ENCODE measurements at places on chromosomes 11 and 22.

GRCh38 chr11:74683279-74683871 lies 47.9 kb downstream of the CHRDL2 start:
- DNase-seq = no peak

DNA sequence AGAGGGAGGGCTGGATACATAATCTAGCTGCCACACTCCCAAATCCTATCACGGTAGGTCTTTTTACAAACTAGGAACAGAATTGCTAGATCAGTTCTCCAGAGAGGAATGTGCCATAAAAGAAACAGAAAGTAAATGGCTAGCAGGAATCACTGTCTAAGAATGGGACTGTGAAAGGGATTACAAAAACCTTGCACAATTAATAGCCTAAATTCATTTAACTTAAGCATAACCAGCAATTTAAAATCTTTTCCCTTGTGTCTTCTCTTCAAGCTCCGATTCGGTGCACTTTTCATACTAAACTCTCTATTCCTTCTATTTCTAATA lies 35.2 kb downstream of the APOL5 start:
- DNase-seq = no peak

GRCh38 chr22:17258788-17259148 lies 39.5 kb upstream of the ADA2 start:
- DNase-seq = no peak

DNA sequence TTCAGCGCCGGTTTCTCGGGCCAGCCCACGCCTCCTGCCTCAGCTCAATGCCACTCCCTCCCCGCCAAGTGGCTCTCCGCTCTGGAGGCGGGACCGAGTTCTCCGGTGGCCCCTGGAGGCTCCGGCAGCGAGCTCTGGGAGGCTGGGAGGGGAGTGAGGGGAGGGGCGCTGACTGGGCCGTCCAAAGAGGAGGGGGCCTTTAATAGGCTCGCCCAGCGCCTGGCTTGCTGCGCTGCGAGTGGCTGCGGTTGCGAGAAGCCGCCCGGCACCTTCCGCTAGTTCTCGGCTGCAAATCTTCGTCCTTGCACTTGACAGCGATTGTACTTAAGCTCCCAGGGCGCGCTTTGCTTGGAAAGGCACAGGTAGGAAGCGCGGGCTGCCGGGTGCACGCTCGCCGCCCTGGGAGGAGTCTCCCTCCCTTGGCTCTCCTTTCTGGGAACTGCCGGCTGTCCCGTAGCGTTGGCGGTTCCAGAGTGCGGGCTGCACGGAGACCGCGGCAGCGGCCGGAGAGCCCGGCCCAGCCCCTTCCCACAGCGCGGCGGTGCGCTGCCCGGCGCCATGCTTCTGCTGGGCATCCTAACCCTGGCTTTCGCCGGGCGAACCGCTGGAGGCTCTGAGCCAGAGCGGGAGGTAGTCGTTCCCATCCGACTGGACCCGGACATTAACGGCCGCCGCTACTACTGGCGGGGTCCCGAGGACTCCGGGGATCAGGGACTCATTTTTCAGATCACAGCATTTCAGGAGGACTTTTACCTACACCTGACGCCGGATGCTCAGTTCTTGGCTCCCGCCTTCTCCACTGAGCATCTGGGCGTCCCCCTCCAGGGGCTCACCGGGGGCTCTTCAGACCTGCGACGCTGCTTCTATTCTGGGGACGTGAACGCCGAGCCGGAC lies at the start of gene ADAMTS15:
Gene ADAMTS15 (plus strand): TSS at position 230 of the 894 bp plus-strand sequence. CDS start 329 bp downstream, at position 559.
- peak; percentile 26 for DNase-seq

DNA sequence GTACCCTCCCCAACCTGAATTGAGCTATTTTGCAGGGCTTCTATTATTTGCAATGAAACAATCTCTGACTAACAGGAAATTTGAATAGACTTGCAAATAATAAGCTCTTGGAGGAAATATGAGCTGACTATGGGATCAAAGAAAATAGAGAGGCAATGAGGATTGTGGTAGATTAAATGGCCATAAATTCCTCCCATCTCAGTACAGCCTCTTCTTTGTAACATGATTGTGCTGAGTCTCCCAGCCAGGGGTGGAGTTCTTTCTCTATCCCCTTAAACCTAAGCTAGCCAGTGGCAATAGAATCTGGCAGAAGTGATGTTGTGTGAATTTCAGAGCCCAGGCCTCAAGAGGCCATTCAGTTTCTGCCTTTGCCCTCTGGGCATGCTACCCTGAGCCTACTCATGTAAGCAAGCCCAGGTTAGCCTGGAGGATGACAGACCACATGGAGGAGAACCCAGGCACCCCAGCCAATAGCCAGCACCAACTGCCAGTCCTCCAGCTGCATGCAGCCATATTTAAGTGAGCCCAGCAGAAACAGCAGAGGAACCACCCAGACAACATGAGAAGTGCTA lies 86.8 kb upstream of the TP53I11 start:
- no peak for DNase-seq

DNA sequence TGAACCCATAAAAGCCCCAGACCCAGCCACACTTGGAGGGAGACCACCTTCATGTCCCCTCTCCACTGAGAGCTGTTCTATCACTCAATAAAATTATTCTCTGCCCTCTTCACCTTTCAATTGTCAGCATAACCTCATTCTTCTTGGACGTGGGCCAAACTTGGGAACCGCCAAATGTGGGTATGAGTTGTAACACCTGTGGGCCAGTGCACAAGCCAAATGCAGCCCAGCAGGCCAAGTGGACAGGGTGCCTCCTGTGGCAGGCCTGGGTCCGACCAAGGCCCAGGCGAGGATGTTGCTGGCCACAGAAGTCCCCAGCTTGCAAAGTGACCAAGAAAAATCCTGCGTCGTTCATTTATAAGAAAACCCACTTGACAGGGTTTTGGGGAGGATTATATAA lies 621.2 kb downstream of the METTL15 start:
- DNase-seq = no peak

- no peak for DNase-seq
Measured at GRCh38 chr22:22721681-22722354, 77.4 kb downstream of the GGTLC2 start.

DNA sequence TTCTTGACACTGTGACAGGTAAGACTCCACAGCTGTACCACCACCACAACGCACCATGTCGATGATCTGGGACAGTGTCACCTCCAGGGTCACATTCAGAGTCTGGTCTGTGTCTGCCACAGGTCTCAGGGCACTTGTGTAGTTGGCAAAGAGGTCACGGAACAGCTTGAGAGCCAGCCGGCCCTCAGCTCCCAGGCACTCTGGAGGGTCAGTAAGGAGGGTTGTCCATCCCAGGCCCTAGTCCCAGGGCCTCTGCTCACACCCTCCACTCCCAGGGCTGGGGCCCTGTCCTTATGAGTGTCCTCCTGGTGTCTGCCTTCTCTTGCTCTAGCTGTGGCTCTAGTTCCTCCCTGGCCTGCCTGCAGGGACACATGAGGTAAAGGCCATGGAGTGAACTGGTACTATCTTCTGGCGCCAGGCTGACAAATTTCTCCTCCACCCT lies 1.4 kb downstream of the CHRNA10 start:
- DNase-seq = no peak

DNA sequence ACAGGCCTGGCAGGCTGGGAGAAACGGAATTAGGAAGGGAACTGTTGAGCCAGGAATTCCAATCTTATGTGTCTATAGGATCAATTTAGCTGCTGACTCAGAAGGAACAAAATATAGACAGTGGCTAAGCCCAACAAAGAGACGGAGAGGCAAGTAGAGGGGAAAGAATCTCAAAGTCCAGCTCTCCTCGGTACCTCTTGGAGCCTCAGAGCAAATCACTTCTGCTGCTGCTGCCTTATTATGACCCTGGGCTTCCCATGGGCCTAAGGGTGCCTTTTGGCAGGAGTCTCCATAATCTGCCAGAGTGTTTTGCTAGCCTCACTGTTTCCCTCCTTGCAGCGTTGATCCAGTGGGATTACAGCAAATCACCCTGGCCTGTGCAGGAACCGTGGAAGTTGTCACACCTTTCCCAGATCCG lies 31.7 kb downstream of the PAX6 start:
- DNase-seq = no peak

- DNase-seq = no peak
Measured at GRCh38 chr22:49142296-49142695, 685.4 kb downstream of the BRD1 start.

GRCh38 chr11:107263844-107264563 lies 193.6 kb downstream of the CWF19L2 start:
- no peak for DNase-seq

- no peak for DNase-seq
Measured at GRCh38 chr22:36253523-36254490, 874 bp downstream of the APOL1 start.

DNA sequence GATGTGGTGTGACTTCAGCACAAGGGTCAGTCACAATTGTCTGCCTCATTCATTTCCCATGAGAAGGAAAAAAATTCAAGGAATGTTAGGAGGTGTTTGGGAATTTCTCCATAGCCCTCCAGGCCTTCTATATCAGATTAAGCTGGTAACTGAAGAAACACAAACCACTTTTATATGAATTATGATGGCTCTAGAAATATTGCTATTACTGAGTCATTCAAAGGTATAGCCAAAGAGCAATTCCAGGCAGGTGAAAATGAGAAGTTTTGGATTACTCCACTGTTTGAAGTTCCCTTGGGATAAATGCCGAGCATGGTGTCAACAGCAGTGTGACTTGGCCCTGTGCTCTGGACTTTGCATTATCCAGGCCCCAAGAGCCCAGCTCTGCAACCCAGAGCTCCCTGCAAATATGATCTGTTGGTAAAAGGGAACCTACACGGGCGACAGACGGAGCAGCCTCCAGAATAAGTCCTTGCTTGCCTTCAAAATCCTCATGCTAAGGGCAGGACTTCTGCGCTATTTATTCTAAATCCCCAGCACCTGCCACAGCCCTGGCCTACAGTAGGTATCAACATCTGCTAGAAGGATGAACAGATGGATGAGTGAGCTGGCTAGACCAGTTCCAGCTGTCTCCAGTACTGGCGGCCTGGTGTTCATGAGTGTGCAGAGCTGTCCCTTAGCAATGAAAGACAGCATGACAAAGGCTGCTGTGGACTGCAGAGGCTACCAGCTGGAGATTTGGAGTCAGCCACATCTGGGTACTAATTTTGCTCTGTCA lies 67.5 kb upstream of the ZBED5 start:
- no peak for DNase-seq

- no peak for DNase-seq
Measured at GRCh38 chr22:37762389-37762836, 45.3 kb upstream of the GCAT start.

GRCh38 chr22:43895986-43896645 lies 4.3 kb upstream of the PNPLA5 start:
- DNase-seq = no peak

DNA sequence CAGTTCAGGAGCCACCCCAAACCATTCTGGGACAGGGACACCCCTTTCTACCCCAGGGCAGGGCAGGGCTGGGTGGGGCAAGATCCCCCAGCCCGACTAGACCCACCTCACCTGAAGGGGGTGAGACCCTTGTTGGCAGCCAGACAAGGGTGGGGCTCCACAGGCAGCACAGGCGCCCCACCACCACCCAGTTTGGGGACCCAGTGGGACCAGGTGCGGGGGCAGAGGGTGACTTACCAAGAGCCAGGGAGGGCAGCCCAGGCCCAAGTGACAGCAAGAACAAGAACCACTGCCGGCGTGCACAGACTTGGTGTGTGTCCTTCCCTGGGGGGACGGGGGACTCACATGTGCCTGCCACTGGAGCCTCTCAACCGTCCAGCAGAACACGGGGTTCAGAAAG lies 2.2 kb downstream of the ADM2 start:
- DNase-seq = no peak

GRCh38 chr11:97218011-97218410 lies 828.2 kb downstream of the JRKL start:
- DNase-seq = no peak

GRCh38 chr11:35214792-35215193 lies 75.8 kb downstream of the CD44 start:
- DNase-seq = no peak

GRCh38 chr11:125932301-125932700 lies 13.5 kb upstream of the VSIG10L2 start:
- no peak for DNase-seq

GRCh38 chr22:19359554-19360299 lies 68.2 kb upstream of the CLTCL1 start:
- no peak for DNase-seq

- no peak for DNase-seq
Measured at GRCh38 chr22:18077087-18077638, 627 bp upstream of the PEX26 start.

- no peak for DNase-seq
Measured at GRCh38 chr11:79453617-79454016, 12.8 kb upstream of the TENM4 start.

DNA sequence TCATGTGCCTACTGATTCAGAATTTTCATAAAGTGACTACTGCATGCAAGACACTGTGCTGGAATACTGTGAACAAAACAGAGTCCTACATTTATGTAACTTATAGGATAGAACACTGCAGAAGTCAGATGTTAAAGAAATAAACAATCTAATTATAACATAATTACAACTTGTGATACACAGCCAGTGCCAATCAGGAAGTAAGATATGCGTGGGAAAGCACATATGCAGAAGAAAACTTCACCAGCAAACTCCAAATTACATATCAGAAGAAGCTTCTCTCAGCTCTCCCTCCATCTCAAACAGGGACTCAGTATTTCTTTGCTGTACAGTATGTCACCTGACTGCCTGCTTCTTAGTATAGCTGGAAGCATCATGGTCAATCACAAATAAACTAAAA lies 37.4 kb downstream of the PAK1 start:
- DNase-seq = no peak

- DNase-seq = no peak
Measured at GRCh38 chr11:116855413-116855812, 18.0 kb upstream of the APOA1 start.

Measured in NCI-H1930 (cell line).